ENCODE measurements at places on chromosomes 6 and 20.

DNA sequence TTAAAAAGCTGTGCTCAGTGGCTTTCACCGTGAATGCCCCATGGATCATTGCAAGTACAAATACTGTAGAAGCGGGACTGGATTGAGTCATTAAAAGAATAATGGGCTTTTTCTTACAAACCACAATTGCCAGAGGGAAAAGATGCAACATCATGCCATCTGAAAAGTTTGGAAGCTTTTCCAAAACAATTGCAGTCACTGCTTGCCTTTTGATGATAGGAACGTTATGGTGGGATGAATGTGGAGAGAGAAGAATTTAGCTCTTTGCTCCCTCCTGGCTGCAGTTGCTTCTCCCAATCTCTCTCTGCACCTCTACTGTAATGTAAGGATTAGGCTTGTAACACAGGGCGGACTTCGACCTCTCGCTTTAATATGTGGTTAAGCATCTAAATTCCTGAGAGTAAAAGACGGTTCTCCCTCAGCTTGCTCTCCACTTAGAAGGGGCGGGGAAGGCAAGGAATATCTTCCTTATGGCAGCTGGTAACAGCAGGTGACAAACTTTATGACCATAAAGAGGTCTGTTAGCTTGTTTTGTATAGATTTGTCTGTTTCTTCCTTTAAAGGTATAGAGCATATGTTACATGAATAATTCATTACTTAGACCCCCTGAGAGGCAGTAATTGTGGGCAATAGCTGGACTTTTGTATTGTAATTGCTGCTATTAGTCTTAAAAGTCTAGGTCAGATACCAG is 376.1 kb downstream of the UTRN start:
- DNase-seq: no peak

GRCh38 chr6:159959165-159959975 is 9.5 kb upstream of the IGF2R start:
- peak; percentile 51 for DNase-seq

GRCh38 chr6:83226517-83226916 is 33.4 kb downstream of the RWDD2A start:
- no peak for DNase-seq

DNA sequence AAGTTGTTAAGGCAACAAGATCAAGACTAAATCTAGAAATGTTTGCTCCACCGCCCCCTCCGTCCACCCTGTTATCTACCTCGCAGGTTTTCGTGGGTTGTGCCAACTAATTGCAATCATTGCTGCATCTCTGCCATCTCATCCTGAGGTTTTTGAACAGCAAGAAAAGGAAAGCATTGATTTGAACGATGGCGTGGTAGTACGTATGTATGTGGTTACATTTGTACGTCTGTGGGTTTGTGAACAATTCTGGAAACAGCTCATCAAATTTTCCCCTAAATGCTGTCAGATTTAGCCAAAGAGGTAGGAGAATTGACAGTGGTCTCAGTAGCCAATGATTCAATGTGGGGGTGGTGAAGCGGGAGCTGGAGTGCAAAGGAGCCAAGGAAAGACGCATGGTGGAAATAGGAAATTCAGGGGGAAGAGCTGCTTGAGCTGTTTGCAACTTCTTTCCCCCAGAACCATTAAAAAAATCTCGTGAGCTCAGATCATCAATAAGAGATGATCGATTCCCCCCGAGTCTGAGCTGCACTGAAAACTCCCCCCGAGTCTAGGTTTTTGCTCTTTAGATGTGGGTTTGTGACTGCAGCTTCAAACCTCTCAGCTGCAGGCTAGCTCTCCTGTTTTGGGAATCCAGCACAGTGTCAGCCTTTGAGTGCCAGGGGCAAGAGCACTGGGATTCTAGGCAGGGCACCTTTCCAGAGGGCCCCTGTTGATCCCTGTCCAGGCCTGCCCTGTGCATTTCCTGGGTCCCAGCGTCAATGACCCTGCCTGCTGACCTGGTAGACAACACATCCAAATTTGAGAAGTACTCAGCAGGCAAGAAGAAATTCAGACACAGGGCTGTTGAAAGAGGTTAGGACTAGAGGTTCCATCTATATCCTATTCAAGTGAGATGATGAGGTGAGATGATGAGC is 72.6 kb upstream of the LY86 start:
- DNase-seq: no peak

DNA sequence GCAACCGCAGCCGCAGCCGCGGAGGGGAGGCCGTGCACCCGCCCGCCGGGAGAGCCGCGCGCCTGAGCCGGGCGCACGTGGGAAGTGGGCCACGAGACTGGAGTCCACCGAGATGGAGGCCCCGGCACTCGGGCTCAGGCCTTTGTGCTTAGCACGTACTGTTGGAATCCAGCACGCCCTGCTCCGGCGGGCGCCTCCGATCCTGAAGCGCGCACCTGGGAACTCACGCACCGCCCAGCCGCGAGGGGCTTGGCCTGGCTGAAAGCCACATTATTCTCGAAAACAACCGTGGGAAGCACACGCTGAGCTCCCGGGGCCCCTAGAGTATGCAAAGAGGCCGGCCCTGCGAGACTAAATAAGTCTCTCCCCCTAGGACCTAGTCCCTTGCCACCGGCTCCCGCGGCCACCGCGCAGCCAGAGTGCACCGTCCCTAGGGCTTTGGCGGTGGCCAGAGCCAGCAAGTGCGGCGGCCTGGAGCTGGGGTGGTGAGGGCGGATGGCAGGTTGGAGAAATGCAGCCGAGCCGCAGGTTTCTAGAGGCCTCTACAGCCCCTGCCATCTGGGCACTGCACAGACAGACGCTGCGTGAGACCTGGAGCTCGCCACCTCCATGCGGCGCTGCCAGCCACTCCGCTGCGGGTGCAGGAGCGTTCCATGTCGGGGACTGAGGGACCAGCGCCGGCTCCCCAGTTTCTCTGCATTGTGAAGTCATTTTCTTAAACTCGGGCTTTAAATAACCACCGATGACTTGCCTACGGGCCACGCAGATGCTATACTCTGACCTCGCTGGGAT is 42.0 kb upstream of the LY86 start:
- DNase-seq: no peak

GRCh38 chr20:41169162-41169690 is 31.9 kb downstream of the PLCG1 start:
- no peak for DNase-seq

GRCh38 chr20:38150335-38151170 is 14.5 kb downstream of the TGM2 start:
- no peak for DNase-seq

DNA sequence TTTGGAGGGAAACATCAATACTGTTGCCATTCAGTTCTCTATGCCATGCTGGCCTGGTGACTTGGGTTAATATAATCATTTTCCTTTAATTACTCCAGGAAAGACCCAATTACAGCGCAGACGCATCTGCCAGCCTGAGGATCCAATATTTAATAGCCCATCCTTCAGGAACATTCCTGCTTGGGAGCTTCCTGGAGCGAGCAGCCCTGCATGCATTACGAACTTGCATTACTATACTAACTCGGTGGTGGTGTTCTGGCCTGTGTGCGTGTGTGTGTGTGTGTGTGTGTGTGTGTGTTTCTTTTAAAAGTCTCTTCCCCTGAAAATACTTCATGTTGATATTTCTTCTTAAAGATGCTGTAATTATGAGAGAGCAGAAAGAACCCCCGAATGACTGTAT is 26.5 kb downstream of the PMEPA1 start:
- no peak for DNase-seq

- DNase-seq: no peak
Observed at GRCh38 chr6:142015011-142015410, 117.7 kb upstream of the GJE1 start.

DNA sequence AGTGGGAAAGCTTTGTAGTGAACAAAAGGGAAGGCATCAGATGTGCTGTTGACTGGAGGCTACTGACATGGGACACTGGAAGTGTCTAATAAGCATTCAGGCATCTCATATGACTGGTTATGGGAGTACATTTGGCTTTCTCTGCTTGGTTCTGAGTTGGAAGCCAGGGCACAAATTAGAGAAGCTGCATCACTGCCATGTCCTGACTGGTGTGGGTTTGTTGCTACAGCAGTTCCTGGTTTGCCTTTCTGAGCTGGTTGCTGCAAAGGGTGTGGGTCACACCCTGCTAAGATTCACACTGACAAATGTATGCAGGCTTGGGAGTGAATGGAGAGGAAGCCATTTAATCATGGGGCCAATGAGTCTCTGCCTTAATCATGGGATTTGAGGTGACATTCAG is 36.2 kb upstream of the NANP start:
- DNase-seq: no peak

- DNase-seq: no peak
Observed at GRCh38 chr20:54199283-54199682, 8.6 kb upstream of the PFDN4 start.

DNA sequence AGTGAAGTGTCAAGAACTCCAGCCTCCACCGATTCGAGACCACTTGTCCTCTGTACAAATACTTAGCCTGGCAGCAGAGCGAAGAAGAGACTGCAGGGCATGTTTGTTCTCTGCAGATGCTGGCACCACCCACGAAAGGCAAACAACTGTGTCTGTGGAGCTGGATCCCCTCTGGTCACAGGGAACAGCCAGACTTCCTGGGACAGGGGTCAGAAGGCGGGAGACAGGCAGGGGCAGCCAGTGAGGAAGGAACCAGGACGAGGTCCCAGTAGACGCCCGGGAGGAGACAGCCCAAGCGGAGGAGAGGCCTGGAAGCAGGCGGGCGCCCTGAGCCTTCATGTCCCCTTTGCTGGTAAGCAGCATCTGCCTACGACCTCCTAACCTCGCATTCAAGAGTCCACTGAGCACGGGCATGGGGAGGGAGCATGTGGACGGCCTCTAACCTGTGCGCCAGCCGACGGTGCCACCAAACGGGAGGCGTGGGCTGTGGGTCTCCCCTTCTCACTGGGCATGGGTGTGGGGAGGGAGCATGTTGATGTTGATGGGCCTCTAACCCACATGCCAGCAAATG is 265.5 kb downstream of the DLL1 start:
- DNase-seq: no peak

GRCh38 chr6:56725254-56725653 is 82.6 kb upstream of the DST start:
- DNase-seq: no peak

DNA sequence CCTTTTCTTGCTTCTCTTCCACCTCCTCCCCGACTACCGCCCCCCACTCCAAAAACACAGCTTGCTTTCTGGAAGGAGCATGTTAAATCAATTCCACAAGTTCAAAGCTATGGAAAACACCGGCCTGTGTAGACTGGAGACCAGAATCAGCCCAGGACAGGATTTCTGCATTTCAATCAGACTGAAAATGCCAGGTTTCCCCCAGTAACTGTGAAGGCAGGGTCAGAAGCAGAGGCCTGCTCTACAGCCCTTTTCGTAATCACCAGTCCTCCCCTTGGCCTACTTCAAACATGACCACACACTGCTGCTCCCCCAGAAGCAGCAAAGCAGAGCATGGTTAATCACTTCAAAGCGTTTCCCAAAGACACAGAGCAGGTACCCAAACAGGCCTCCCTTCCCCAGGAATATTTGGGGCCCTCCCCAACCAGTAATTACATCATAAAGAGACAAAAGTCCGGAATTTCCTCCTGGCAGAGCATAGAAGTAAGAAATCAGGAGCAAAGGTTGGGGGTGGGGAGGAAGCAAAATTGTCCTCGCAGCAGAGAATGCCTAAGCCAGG is 38.4 kb downstream of the ZMYND8 start:
- no peak for DNase-seq

GRCh38 chr6:32081168-32081990 is 27.8 kb downstream of the TNXB start:
- no peak for DNase-seq

GRCh38 chr6:109686566-109687265 is 4.3 kb downstream of the AK9 start:
- no peak for DNase-seq

- no peak for DNase-seq
Observed at GRCh38 chr6:26538572-26538902, 371 bp downstream of the HMGN4 start.

DNA sequence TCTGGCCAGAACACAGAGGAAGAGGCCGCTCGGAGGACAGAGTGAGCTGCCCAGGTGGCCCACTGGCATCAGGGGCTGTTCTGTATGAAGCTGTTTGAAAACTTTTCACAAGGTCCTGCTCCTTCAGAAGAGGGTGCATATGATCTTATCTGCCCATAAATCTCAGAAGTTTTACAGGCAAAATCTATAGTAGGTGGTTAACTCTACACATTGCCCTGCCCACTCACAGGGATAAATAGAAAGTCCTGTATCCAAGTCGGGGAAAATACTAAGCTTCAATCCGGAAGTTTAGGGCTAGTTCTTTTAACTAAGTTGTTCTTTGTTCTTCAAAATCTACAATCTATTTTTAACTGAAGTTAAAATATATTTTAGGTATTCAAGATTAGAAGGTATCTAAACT is 233.7 kb downstream of the FOXA2 start:
- no peak for DNase-seq

GRCh38 chr20:5080384-5080877 is 39.3 kb downstream of the PCNA start:
- DNase-seq: peak; percentile 63

- DNase-seq: no peak
Observed at GRCh38 chr20:9794831-9795230, 44.0 kb downstream of the PAK5 start.

DNA sequence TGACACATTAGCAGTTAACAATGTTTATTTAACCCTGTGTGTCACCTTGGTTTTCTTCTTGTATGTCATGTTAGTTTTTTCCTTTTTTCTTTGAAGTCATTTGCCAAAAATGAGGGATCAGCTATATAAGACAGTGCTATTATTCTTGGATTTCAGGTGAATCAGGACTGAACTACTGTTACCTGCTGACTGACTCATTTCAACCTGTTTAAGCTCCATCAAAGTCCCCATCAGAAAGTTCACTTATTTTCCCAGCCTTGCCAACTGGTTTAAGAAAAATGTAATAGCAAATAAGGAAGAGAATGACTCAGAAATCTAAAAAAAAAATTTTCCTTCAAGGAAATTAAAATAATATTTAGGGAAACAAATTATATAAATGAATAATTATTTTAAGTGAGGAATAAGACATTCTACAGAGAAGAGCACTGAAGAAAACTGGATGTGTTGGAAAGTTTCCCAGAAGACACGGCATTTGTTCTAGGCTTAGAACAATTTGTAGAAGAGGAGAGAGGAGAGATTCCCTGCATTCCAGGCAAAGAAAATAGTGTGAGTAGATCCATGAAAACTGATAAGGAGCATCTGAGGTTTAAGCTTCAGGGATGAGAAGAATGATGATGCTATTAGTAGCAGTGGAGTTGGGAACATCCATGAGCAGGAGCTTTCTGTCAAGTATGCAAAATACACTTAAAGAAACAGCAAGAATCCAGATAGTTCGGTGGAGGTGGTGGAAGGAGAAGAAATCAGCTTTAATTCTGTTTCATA is 84.9 kb upstream of the SIM1 start:
- DNase-seq: no peak

DNA sequence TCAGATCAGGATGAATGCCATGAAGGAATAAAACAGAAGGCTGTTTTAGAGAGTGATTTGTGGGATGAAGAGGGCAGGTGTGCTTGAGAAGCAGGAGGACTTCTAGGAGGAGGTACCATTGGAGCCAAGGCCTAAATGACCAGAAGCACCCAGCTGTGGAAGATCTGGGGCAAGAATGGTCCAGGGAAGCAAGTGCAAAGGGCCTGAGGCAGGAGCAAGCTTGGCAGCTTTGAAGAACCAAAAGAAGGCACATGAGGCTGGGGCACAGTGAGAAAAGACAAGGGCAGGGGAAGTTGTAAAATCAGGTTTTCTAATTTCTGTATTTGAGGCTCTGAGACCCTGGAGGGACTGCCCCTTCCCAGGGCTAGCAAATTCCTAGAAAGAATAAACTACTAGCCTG is 9.8 kb downstream of the SLC13A3 start:
- DNase-seq: no peak

All from CD4-positive, alpha-beta T cell treated with Interleukin-1 beta for 1 hour (primary cell).